ENCODE measurements at places on chromosomes 2 and 18.

DNA sequence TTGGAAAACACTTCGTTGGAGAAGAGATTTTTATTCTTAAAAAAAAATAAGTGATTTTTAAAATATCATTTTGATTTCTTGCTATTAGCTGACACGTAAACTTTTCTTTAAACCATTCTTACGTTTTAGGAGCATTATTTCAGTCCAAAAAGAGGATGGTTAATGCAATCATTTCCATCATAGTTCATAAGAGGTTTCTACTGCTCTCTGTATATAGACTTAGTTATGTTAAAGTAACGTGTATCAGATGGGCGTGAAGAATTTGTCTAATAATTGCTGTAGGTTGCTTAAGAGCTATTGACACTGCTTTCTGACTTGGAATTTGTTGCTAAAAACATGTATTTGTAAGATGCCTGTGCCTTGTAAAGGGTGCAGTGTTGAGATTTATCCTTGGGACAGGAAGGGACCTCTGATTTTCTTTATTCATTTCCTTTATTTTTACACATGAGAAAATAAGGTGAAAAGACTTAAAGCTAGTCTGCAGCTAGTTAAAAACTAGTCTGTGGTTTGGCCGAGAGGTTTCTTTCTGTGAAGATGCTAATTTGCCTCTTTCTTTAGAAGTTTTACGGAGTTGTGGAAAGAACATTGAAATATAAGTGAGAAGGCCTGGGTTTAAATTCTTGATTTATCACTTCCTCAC lies 2.9 kb downstream of the ANKRD12 start:
- no peak for DNase-seq

- no peak for DNase-seq
Measured at GRCh38 chr2:37387148-37387835, 42.9 kb downstream of the QPCT start.

DNA sequence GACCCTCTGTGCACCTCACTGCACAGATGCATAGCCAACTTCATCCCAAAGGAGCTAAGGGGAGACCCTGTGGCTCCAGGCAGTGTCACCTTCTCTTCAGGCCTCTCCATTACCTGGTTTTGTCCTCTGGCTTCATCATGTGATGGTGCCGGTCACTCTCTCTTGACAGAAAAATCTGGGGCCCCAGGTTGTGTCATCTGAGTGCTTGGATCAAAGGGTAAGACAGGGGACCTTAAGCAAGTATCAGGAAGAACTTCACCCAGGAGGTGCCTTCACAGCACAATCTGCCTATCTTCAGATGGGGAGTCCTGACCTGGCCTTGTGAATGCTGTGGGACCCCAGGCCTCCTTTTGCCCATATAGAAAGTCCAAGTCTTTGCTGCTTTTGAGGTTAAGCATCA lies 104.4 kb downstream of the POLR1A start:
- no peak for DNase-seq

GRCh38 chr2:216879727-216880508 lies 20.1 kb upstream of the TNP1 start:
- no peak for DNase-seq

DNA sequence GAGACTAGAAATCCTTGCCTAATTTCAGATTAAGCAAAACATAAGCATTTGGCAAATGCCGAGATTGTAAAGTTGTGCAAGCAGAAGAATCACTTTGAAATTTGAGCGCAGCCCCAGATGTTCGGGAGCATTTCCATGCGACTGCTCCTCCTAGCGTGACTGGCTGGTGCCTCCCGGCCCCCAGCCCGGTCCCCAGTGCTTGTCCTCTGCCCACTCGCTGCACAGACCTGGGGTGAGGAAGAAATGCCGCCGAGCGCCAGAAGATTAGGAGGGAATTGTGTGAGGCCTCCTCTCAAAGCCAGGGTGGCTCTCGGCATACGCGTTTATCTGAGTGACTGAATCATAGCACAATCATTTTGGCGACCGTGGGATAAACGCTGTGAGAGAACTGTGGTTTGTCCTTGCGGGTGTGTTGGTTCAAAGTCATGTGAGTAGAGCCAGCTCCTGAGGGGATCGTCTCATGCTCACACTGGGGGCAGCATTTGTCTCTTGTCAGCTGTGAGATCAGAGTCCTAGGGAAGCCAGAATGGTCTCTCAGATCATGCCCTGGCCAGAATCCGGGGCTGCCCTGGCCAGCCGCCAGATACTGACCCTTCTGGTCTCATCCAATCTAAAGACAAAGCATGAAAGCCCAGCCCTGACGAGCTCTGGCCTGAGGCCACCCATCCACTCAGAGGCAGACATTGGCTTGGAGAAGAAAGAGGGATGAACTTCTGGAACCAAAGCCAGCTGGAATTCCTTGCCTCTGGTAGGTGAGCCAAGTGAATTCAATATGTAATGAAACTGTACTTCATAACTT lies 189.3 kb downstream of the SH3RF3 start:
- DNase-seq, result no peak

DNA sequence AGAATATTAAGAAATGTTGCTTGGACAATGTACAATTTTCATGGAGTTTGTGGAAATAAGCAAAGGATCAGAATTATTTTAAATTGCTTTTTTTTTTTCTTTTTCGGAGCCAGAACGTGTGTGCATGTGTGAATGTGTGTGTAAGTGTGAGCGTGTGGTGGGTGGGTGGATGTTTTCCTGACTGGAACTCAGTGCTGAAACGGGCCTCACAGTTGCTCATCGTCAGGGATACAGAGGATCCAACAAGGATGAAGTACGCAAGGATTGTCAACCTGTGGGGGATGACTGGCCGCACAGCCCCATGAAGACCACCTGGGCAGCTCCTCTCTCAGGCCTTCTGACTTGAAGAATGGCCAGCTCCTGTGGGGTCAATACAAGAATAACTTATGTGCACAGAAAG lies 17.5 kb downstream of the IL1B start:
- DNase-seq, result no peak

- DNase-seq, result no peak
Measured at GRCh38 chr2:236236559-236237452, 27.4 kb downstream of the ASB18 start.

DNA sequence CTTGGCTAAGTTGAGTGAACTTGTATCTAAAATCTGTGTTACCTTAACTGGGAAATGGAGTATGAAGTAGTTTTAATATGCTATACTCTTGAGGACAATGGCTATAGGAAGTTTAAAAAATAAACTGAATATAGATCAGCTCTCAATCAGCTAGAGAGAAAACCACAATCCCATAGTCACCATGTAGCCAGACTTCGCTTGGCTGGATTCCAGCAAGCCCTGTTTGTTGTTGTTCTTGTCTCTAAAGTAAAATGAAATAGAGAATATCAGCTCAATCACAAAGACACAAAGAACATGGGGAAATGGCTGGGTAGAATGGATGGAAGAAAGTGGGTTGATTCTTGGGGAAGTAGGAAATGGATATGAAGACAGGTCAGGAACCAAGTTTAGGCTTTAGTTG lies 234.9 kb downstream of the PHLPP1 start:
- DNase-seq, result no peak

GRCh38 chr2:70724366-70724765 lies 43.6 kb downstream of the ADD2 start:
- DNase-seq, result no peak

DNA sequence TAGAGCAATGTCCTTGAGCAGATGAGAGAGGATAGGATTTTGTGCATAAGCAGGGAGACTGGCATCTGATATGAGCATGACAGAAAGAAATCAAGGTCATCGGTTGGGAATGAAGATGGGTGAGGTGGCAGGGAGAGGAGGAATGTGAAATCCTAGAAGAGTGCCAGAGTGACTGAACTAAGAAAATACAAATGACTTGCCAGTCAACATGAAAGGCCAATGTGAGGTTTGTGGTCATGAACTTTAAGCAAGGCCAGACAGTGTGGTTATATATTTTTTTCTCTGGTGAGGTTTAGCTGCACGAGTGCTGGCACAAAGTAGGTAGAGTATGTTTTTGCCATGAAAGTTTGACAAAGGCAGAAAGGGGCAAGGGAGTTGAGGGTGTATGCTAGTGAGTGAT lies 21.2 kb downstream of the QPCT start:
- DNase-seq, result no peak

DNA sequence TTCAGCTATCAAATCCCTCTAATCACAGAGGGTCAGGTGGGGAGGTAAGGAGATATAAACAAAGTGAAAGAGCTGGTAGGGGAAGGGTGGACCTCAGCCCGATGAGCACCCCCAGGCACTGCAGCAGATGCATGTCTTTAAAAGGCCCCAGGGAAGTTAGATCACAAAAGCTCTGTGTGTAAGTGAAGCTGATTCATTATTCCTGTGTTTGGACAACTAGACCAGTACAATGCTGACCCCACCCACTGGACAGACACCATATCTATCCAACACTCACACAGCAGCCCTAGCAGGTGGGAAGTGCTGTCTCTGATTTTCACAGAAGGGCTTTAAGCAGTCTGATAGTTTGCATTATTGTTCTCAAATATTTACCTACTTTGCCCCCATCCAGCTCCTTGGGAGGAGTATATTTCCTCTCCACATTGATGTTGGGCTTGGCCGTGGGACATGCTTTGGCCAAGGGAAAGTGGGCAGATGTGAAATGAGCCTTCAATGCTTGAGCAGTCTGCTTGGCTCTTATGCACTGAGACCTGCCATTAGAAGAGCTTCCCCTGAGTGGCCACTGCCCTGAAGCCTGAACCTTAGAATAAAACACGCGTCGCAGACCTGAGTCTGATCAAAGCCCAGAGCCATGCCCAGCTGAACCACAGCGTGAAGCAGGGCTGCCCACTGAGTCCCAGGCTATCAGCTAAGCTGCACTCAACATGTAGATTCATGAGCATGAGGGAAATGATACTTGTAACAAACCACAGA lies 111.4 kb downstream of the COPS8 start:
- no peak for DNase-seq

DNA sequence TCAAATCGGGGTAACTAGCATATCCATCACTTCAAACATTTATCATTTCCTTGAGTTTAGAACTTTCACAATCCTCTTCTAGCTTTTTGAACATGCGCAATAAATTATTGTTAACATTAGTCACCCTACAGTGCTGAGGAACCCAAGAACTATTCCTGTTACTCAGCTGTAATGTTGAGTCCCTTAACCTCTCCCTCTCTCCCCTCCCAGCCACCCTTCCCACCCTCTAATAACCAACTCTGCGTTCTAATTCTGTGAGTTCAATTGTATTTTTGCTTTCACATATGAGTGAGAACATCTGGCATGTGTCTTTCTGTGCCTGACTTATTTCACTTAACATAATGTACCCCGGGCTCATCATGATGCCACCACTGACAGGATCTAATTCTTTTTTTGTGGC lies 78.6 kb upstream of the RANBP2 start:
- no peak for DNase-seq

DNA sequence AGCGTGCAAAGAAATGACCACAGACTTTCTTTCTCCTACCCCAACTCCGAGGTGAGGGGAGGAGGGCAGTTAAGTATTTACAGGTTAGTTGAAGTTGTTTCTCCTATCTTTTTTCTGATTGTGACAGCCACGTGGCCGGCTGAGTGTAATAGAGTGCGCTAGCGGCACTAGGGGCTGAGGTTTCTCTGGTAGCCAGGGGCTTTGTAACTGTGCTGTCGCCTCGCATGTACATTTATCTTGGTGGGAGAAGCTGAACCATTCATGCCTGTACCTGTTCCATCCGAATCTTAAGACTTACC lies 214.1 kb upstream of the STON1 start:
- peak; percentile 49 for DNase-seq

DNA sequence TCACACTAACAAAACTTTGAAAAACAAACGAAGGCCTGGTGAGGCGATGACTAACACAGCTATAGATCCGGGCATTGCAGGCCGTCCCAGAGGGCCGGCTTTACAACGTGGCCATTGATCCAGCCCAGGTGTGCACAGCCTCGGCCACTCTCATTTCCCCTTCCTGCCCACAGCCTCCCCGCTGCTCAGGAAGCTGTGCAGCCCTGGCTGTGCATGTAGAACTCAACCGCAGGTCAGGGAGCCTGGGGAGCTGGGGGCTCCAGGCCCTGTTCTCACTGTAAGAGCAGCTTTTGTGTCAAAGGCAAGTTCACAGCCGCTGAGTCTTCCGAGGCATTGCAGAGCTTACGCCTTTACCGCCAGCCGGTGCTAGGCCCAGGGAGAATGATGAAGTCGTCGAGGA lies 87.2 kb downstream of the LONRF2 start:
- DNase-seq, result peak; percentile 56

GRCh38 chr2:207413376-207413907 lies 116.3 kb upstream of the CREB1 start:
- DNase-seq, result no peak

DNA sequence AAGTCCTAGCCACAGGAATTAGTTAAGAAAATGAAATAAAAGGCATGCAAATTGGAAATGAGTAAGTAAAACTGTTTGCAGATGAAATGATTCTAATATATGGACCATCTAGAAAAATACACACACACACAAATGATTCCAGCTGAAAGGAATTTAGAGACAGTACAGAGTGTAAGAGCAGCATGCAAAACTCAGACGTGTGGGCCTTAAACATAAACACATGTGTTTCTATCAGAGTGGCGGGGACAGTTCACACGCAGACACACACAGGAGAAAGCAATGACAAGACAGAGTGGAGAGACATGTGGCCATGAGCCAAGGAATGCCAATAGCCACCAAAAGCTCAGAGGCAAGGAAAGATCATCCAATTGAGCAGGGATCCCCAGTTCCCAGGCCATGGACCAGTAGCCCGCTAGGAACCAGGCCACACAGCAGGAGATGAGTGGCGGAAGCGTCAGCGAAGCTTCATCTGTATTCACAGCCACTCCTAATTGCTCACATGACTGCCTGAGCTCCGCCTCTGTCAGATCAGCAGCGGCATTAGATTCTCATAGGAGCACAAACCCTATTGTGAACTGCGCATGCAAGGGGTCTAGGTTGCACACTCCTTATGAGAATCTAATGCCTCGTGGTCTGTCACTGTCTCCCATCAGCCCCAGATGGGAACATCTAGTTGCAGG lies 155.4 kb downstream of the ARL4C start:
- DNase-seq, result no peak

DNA sequence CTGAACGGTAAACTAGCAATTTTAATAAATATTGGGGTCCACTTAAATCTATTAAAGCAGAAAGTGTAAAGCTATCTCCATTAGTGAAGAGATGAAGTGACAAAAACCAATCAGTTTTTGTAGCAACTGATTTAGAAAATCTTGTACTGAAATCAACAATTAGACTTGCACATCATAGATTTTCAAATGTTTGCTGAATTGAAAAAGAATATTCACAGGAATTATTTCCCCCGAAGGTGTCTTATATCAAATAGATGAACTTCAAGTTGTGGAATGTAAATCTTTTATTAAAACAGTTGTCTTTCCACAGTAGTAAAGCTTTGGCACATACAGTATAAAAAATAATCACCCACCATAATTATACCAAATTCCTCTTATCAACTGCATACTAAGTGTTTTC lies 48.7 kb downstream of the ATIC start:
- DNase-seq, result no peak

DNA sequence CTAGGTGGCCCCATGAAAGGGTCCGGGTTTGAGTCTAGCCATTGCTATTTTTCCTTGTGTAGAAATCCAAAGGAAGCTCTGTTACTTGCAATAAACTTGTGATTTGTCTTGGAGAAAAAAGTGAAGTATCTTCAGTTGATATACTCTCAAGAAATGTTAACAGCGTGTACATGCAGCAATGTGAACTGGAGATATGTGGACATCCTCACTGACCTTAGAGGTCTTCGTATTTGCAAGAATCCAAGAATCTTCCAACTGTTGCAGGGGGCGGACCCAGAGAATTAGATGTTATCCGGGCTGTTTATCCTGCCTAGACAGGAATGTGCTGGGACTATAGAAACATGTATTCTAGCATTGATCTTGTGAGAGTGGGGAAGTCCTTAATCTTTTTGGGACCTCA lies 187.6 kb downstream of the KCNS3 start:
- no peak for DNase-seq

Measured in activated naive CD8-positive, alpha-beta T cell treated with anti-CD3 and anti-CD28 coated beads, Interleukin-2, amount 10 ng/mL, durations not matched to agents 7 days and 5 days (primary cell).